ENCODE measurements at places on chromosomes 1 and 21.

GRCh38 chr1:153903841-153904455, 18.8 kb downstream of the GATAD2B start:
- no peak for DNase-seq

DNA sequence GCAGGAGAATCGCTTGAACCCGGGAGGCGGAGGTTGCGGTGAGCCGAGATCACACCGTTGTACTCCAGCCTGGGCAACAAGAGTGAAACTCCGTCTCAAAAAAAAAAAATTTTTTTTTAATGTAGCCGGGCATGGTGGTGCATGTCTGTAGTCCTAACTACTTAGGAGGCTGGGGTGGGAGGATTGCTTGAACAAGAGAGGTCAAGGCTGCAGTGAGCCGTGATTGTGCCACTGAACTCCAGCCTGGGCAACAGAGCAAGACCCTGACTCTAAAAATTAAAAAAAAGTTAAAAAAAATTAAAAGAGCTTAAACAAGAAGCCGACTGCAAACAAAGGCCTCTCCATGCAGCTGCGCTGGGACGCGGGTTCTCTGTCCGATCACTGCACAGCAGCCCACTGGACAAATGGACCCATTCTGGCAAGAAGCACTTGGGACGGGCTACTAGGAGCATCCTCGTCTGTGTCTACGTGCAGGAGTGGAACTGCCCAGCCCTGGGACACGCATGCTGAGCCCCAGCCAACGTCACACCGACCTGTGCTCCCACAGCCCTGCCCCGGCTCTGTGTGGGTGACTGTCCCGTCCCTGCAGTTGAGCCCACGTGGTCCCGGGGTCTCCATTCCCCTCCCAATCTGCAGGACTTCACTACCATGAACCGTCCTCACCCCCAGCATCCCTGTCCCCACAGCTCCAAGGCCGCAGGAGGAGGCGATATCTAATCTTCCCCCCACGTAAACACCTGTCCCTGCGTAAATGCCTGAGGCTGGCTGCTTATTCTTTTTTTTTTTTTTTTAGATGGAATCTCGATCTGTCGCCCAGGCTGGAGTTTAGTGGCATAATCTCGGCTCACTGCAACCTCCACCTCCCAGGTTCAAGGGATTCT, 12.3 kb downstream of the SLC35E2B start:
- no peak for DNase-seq

DNA sequence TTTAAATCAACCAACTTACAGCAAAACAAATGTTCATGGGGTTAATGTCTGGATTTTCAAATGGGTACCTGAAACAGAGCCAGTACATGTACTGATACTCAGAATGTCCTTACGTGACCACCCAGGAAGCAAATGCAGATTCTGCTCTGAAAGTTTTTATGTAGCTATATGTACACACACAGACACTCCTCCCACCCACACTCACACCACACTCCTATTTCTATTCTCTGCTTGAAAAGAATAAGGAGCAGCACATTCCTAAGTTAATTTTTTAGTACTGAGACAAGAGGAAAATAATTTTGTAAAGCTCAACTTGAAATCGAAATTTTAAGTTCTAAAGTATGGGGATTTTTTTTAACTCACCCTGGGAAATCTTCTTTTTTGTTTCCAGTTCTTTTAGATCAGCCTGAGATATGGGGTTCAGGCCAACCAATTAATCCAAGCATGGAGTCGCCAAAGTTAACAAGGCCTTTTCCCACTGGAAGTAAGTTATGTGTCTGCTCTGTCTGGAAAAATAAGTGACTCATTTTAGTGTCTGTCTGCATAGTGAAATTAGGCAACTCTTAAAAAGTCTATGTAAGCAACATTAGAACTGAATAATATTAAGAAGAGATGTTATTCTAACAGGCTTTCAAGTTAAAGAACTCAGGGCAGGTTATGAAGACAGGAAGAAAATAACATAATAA, 75.5 kb upstream of the DYNLT5 start:
- DNase-seq = no peak

- DNase-seq = no peak
These were observed 20.1 kb downstream of the SLAMF1 start for GRCh38 chr1:160626509-160627342.

DNA sequence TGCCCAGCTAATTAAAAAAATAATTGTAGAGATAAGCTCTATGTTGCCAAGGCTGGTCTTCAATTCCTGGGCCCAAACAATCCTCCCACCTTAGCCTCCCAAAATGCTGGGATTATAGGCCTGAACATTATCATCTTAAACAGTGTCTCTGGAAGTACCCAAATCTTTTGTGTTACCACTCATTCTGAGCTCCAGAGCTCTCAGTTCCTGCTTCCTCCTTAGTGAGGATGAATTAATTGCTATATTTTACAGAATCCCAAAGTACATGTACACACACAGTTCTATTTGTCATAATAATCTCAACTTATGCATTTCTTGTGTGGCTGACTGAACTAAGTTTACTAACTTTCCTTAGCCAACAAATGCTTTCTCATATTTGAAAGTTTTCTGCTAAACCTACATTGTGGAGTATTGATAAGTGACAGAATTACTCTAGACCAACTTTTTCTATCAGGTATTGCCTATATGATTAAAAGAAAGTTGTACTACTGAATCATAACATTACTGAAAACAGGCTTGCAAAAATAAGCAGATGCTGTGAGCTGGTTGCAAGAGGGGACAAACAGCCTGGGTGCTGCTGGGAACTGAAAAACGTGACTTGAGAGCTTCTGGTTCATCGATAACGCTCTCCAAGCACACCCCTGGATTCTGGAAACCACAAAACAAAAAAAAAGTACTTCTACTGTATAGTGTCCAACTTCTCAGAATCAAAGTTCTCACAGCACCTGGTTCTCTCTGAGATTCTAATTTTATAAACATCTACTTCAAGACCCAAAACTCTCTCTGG, 15.3 kb downstream of the VAV3 start:
- no peak for DNase-seq

DNA sequence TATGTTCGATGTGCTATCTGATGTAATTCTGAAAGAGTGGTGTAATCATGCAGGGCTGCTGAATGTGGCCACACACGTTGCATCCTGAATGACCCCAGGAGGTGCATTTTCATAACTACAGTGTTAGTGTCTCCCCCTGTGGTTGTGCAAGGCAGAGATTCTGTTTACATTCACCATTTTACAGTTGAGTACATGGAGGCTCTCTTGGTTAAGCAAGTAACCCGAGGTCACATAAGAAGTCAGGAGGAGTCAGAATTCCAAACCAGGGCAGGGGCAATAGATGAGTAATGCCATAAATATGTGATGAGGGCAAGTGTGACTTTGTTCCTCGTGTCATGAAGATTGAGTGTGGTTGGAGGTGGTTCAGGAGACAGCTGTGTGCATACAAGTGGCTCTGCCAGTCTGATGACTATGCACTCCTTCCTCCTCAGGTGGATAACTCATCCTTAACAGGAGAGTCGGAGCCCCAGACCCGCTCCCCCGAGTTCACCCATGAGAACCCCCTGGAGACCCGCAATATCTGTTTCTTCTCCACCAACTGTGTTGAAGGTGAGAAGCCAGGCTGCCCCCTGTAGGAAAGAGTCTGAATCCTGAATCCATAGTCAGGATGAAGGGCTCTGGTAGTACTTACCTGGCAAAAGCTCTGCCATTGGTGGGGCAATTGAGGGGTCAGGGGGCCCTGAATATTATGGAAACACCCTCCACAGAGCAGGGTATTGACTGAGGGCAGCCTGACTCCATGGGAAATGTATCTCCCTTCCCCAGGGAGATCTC, 9.3 kb downstream of the ATP1A2 start:
- DNase-seq = no peak

DNA sequence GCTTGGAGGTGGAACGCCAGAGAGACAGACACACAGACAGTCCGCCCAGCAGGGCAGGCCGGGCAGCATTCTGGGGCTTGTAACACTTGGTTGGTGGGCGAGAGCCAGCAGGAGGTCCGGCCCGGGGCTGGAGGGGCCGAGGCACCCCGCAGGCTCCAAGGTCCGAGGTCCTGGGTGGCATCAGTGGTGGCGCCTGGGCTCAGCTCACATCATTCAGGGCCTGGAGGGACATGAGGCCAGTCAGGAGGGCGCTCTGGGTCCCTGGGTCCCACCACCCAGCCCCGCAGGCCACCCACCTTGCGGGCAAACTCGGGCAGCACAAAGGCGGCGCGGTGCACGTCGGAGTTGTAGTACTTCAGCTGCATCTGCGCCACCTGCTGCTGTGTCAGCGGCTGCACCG, 5.2 kb downstream of the SRM start:
- no peak for DNase-seq

DNA sequence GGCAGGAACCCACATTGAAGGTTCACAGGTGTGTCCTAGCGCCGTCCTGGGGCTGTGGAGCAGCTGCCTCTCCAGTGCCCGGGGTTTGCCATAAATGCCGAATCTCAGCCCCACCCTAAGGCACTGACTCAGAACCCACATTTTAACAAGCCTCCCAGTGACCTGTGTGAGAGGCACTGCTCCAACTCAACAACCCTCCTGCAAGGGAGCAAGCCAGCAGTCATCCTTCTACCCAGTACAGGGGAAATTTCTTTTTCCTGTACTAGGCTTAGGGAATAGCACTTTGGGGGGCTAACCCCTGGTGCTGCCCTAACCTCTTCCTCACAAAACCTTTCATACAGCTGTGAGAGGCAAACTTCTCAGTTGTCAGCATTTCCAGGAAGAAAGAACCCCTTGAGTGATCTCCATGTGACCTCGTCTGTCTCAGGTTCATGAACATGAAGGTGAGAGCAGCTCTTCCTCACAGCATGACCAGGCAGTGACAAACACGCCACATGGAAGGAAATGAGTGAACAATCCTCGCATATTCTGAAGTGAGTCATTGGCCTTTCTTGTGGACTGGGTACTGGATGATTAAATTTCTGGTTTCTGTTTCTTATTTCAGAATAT, 11.4 kb upstream of the BCAR3 start:
- DNase-seq = no peak

- DNase-seq = no peak
These were observed 121.0 kb upstream of the TSPAN2 start for GRCh38 chr1:115210302-115210711.

DNA sequence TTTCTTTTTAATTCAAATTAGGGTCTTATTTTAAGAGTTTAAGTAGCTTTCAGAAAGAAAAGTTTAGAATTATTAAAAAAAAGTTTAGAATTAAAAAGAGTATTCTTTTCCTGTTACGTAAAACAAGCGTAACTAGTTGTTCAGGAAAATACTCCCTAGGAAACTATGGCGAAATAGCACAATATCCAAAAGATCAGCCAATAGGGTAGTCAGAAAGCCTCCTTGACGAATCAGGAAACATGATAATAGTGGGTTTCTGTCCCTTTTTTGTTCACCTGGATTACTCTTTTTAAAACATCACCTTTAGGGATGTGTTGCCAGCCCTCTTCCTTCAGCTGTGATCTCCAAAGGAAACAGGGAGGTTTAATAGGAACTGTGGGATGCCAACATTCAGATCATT, 25.2 kb downstream of the S1PR1 start:
- DNase-seq = no peak

DNA sequence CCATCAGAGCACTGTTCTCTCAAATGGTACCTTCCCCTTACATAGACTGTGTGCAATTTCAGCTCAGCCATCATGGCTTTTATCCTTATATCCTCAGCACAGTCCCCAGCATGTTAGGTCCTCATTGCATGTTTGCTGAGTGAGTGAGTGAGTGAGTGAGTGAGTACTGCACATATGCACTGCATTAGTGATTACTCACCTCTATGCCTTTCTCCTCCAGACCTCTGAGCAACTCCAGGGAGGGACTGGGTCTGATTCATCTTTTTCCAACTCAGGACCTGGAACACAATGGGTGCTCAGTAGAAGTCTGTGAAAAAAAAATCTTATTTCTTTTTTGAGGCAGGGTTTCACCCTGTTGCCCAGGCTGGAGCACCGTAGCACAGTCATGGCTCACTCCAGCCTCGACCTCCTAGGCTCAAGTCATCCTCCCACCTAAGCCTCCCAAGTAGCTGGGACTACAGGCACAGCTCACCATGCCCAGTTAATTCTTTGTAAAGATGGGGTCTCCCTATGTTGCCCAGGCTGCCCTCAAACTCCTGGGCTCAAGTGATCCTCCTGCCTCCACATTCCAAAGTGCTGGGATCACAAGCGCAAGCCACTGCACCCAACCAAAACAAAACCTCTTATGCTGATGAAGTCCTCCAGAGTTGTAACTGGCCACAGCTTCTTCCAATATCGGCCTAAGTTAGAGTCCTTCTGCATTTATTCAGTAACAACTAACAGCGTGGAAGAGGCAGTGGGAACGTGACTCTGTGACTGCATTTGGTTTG, 23.7 kb downstream of the RNU5D-1 start:
- DNase-seq = no peak

- no peak for DNase-seq
These were observed 9.9 kb upstream of the RD3 start for GRCh38 chr1:211501711-211502400.

DNA sequence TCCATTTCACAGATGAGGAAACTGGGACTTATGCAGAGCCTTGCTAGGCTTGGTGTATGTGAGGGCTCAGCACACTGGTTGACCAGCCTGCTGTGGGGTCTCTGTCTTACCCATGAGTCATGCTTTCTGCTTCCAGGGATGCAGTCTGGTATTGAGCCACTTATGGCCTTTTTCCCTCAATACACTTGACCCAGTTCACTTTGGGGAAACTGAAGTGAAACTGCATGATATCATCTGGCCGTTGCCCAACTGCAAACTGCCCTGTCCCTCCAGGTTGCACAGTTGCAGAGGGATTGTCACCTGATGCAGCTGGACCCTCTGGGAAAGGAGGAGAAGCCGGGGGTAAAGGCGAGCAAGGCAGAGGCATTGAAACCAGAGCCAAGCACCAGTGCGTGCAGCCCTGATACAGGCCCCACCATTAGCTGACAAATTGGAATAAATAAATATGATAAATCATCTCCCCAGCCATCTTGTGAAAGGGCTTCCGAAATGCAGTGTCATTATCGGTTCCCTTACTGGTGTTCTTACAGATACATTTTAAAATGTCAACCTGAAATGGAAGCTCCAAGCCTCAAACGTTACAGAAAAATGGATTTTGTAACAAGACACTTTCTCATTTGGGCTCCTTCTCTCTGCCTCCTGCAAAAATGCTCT, 39.3 kb upstream of the DUSP10 start:
- no peak for DNase-seq

DNA sequence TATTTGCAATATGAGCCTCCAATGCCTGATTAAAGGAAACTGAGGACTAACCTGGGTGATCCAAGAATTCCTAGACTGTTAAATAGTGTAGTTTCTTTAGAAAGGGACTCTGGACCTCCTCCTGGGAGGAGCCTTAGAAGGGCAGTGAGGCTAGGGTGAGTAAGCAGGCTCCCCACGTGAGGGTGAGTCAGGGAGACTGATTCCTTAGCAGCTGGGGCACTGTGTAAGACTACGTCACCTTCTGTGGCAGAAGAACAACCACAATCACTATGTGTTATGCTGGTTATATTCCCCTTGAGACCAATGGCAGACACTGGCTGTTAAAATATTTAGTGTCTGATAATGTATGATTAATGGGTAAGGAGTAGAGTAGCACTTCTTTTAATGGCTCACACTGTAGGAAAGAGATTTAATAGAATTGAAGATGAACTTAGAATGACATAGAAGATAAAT, 53.3 kb upstream of the SYT14 start:
- DNase-seq = no peak
